ENCODE measurements at places on chromosomes 3 and 15. TPM values are rescaled to one million over a fixed set of nuclear protein-coding genes. Genes with fewer than 3 reads are reported as not detected.

GRCh38 chr3:72558001-72558400 is 290.2 kb downstream of the SHQ1 start:
- no peak for DNase-seq

DNA sequence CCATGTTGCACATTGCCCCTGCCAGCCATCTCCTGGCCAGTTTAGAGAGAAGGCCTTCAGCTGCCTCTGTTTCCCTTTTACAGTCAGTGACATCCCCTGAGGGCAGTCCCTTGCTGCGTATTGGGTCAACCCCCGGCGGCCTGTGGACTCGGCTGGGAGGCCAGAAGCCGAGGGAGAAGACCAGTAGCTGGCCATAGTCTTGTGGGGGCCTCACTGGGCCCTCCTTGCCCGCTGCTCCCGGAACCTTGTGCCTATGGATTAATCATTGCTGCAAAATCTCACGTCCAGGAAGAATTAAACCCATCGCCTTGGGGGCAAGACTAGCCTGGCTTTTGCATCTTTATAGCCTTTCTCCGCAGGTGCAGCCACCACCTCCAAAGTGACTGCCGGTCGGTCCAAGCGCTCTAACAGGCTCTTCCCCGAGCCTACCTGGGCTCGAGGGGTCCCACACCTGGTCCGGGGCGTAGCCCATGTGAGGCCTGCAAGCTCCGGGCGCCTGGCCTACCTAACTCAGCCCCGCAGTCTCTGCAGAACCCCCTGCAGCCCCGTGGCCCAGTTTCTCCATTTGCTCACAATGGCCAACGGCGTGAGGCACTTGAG is 870 bp upstream of the CHAC1 start:
- no peak for DNase-seq

The INSYN1 gene
- polyA plus RNA-seq = 12.6 TPM

The ROBO2 gene
- polyA plus RNA-seq = 106 TPM

The TRIM59 gene
- polyA plus RNA-seq = 25.9 TPM

DNA sequence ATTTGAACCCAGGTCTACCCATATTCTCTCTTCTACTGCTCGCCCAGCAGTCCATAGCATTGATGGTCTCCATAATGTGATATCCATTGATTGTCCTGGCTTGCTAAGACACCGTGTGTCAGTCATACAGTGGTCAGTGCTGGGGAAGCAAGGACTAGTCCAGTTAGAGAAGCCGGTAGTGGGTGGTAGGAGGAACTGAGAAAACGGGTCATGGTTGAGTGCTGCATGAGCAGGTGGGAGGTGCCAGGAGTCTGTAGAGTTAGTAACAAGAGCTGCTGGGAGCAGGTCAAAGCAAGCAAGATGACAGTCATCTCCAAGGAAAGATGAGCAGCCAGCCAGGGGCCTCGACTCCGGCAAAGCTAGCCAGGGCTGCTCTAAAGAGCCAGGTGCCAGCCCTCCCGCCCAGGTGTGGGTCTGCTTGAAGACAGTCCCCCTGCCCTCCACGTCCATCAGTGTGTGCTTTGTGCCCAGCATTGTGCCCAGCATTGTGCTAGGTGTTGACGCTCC is 29.5 kb upstream of the USP3 start:
- peak; percentile 68 for DNase-seq

GRCh38 chr3:59049671-59050331 is at the start of gene CFAP20DC:
Gene CFAP20DC, minus strand, starts transcription at chr3:59050025. Its CDS starts 394 bp downstream, at chr3:59049631.
- peak; percentile 95 for DNase-seq

DNA sequence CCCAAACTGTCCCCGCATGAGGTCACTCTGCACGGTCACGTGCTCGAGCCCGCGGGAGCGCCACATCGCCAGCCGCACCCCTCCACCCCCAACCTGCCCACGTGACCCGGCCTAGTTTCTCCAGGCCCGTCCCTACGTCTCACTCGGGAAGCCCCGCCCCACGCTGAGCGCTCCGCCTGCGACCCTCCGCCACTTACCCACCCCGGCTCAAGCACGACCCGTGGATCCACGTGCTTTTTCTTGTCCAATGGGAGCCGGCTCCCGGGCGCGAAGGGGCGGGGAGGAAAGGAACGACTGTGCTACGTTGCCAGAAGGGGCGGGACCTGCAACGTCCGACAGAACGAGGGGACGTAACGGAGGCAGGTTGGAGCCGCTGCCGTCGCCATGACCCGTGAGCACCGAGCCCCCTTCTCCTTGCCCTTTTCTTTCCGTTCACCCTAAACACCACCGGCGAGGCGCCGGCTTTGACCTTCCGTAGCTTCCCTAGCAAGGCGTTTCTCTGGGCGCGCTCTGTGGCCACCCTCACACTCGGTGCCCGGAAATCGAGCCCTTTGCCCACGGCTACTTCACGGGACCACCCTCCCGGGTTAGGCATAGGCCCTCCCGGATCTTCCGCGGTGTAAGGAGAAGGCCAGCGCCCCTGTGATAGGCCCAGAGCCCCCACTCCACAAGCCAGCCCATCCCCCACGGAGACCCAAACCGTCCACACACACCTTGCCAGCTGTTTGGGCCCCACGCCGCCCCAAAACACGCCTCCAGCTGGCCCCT is at the start of gene SERF2:
TSS of gene SERF2 (plus strand) at position 328 of the 768 bp plus-strand sequence. CDS start at position 385, 57 bp downstream.
- peak; percentile 99 for DNase-seq

The AGBL1 gene
- 0.18 TPM for polyA plus RNA-seq

DNA sequence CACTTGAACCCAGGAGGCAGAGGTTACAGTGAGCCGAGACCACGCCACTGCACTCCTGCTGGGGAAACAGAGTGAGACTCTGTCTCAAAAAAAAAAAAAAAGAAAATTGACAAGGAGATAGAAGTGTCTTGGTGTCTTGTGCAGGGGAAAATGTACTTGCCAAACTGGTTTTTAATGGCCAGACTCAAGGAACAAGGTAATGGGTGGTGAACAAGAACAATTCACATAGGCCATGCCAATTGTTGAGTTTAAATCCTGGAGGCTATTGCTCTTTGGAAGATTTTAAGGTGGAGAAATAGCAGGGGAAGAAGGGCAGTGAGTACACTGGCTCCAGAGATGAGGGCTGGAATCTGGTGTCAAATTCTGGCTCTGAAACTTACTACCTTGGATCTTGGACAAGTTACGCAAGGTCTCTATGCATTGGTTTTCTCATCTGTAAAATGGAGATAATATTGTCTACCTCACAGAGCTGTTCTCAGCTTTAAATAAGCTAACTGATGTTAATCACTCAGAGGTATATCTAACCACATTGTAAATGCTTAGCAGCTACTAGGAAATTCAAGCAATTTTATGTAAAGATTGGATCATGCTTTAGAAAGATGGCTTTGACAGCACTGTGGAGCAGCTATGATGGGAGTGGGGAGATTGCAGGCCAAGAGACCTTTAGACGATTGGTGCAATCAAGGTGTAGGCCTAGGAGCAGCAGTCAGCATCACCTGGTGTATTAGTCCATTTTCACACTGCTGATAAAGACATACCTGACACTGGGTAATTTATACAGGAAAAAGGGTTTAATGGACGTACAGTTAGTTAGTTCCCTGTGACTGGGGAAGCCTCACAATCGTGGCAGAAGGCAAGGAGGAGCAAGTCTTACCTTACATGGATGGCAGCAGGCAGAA is 78.3 kb downstream of the B3GALNT1 start:
- DNase-seq = no peak

GRCh38 chr15:57586661-57587424 is 4.9 kb upstream of the MYZAP start:
- DNase-seq = no peak

DNA sequence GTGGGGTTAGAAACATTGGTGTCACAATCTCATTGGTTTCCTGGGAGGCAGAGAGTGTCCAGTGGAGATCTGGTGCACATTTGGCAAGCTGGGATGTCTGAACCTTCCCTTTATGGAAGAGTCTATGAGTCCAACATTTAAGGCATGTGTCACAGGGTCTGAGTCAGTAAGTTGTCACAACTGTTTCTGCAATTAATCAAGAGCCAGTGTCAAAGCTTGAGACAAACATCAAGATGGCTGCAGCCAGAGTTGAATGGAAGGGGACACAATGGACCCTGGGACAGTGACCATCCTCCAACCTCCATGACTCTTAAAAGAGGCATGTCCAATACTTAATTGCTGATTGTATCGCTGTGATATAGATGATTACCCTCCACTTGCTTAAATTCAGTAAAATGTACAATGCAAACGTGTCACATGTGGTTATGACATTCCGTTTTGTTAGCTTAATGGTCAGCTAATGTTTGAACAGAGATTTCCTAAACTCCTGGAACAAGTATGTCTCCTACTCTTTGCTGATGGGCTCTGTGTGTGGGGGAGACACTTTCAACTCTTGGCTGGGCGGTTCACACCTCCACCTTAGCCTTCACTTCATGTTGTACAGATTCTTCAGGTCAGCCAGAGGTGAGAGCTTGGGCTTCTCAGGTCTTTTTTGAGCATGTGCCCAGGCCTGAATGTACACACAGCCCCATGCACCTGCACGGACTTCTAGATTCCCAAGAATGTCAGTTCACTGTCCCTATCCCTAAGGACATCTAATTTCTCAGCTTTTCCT is 79.9 kb upstream of the PRR23E start:
- no peak for DNase-seq

- DNase-seq = no peak
These were observed 127.8 kb downstream of the SYNPR start for GRCh38 chr3:63405882-63406281.

The ITIH3 gene
- polyA plus RNA-seq = 5.7 TPM

- peak; percentile 50 for DNase-seq
These were observed 221.1 kb upstream of the WNT5A start for GRCh38 chr3:55708242-55708641.

- DNase-seq = no peak
These were observed 32.7 kb downstream of the PRTG start for GRCh38 chr15:55710286-55710685.

DNA sequence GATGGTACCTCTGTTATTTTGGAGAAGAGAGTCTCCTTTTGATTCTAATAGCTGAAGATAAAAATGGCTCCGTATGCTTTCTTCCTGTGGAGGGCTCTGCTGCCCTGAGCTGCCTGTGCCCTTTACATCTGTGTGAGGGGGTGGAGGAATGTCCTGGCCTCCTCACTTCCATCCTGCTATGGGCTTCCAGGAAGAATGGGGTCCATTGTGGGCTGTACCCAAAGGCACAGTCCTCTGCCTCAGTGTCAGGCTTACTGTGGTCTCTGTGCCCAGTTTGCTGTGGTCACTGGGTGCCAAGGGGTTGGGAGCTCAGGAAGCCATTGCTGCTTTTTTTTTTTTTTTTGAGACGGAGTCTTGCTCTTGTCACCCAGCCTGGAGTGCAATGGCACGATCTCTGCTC is 14.4 kb downstream of the DAG1 start:
- DNase-seq = no peak

The CX3CR1 gene
- polyA plus RNA-seq = 4.7 TPM

The CD86 gene
- polyA plus RNA-seq = 1.3 TPM

The ARPP21 gene
- 1.3 TPM for polyA plus RNA-seq

DNA sequence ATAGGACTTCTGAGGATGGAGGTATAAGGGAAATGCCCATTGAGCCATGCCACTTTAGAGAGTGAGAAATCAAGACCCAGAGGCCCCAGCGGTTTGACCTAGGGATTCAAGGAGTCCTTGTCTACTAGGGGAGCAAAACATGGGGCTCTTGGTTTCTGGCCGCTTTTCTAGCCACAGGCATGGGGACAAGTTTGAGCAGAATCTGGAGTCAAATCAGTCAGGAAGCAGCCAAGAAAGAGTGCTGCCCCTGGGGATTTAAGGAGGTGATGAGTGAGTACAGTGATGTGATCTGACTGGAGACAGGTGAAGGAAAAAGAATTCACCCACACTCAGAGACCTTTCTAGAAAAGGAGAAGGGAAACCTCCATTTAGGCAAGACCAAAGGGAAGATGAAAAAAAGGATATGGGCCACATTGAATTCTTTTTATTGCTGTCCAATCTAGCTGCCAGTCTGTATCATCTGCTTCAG is 244.0 kb upstream of the TBC1D5 start:
- no peak for DNase-seq

DNA sequence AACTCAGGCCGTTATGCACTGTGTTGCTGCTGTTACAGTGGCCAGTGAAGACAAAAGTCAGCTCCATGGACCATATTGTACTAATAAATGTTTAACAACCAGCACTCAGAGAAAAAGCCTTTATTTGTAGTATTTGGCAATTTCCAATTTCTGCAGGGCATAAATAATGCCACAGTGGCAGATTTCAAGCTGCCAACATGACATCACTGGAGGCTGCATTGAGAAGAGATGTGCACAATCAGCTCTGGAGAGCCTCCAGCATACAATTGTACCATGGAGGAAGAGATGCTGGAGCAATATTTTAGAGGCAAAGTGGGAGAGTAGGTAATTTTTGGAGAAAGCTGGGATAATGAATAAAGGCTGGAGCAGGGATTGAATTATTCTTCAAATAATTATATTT is 9.7 kb upstream of the ALCAM start:
- DNase-seq = no peak

- DNase-seq = no peak
These were observed 1505.7 kb upstream of the CADM2 start for GRCh38 chr3:83453056-83453455.

DNA sequence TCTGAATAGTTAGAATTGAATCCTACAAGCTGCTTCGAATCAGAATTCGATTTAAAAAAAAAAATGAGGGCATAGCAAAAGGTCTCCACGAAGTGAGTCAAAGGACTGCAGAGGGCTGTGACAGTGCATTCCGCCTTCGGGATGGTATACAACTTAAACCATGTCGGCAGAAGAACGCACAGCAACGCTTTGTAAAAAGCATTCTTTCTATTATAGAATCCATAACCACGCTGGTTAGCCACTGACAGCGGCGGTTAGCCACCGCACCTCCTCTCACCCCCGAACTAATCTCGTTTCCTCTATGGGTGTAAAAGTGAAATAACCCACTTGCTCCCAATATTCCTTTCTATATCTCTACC is 664 bp upstream of the PIK3CA start:
- DNase-seq = no peak

- no peak for DNase-seq
These were observed 6.5 kb downstream of the RPS17 start for GRCh38 chr15:82533801-82534200.

DNA sequence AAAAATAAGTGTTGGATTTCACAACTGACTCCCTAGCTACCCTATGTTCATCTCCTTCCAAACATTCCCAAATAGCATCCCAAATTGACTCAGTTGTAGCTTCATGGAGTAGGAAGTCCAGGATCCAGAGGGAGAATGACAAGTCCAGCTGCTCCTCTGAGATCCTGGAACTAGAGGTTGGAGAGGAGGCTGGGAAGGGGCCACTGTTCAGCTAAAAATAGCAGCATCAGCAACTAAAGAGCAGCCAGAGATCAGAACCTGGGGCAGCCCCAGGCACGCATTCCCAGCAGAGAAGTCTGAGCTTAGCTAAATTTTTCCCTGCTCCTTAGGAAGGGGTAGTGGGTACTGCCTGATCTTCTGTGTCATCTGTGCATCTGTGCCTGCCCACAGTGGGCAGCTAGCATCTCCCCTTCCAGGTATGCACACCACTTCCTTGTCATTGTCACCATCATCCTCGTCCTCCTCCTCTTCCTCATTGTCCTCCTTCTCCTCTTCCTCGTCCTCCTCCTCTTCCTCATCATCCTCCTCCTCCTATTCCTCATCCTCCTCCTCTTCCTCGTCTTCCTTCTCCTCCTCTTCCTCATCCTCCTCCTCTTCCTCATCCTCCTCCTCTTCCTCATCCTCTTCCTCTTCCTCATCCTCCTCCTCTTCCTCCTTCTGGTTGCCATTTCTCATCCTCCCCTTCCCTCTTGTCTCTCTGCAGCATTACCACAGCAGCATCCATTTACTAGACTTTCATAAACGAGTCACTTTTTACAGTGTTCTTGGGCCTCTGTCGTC is 152.3 kb upstream of the ROPN1 start:
- no peak for DNase-seq

All from left kidney (tissue), 8 donors.